Uterus (tissue), 4 donors: ENCODE measurements at places on chromosomes 1 and 21.

DNA sequence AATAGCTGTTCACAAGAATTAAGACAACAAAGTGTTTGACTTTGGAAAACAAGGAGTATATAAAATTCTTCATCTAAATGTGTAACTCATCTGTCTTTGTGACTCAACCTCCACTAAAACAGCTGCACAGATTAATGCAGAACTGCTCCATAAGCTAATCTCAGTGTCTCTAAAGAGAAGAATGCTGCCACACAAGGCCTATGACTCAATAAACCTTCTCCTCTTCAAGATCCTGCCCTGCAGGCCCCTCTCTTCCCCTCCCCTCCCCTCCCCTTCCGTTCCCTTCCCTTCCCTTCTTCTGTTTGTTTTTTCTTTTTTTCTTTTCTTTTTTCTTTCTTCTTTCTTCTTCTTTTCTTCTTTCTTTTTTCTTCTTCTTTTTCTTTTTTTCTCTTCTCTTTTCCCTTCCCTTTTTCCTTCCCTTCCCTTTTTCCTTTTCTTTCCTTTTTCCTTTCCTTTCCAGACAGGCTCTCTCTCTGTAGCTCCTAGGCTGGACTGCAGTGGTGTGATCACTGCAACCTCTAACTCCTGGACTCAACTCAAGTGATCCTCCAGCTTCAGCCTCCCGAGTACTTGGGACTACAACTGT, 1052.8 kb downstream of the BRINP3 start:
- DNase-seq = no peak

DNA sequence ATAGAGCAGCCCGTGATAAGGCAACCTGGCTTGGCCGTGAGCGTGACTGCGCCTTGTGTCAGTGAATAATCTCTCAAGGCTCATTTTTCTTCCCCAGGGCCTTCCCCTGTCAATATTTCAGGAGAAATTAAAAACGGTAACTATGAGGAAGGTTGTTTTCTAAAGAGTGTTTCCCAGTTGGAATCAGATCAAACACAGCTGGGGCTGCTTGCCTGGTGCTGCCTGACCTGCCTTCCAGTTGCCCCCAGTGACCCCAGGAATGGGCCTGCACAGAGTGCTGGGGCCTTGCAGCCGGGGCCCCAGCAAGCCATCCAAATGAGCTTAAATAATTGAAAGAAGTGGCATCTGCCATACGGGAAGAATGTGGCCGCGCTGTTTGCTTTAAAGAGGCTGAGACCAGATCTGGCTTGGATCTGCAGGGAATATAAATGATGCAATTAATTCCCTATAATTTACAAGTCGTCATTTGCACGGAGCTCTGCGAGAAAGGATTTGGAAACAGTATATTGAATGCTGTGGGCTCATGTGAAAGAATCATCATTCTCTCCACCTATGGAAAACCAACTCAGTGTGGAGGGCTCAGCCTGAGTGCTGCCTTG, 203.9 kb downstream of the C1orf94 start:
- no peak for DNase-seq

GRCh38 chr21:29334717-29335428, 36.2 kb downstream of the BACH1 start:
- no peak for DNase-seq

DNA sequence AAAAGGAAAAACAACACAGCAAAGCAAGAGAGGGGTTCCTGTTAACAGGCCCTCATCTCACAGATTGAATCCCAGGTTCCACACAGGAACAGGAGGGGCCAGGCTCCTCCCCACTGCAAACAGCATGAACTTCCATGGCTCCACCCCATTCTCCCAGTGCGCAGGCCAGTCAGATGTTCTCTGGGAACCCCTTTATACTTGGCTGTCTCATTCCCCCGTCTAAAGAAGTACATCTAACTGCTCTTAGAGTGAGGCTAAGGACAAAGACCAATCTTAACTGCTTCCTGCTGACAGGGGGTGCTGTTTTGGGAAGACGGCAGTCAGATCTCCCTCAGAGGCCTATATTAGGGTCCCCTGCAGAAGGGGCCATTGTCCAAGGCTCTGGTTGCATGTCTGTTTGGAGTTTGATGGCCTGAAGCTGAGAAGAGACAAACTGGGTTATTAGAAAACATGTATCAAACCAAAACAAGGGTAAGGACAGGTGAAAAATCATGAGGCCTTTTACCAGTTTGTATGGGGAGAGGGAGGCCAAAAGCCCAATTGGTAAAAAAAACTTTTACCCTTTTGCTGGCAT, 10.5 kb upstream of the NASP start:
- no peak for DNase-seq

GRCh38 chr1:205994346-205994745, 8.8 kb downstream of the RAB7B start:
- no peak for DNase-seq

GRCh38 chr1:198811449-198811848, 172.6 kb downstream of the PTPRC start:
- no peak for DNase-seq

GRCh38 chr1:226995365-226996332, 55.6 kb downstream of the COQ8A start:
- DNase-seq = no peak

- no peak for DNase-seq
These were observed 50.6 kb downstream of the LHX4 start for GRCh38 chr1:180280617-180281016.

GRCh38 chr21:42475036-42475435, 21.0 kb downstream of the RSPH1 start:
- no peak for DNase-seq

GRCh38 chr1:65260851-65261473, 48.4 kb upstream of the DNAJC6 start:
- DNase-seq = no peak

DNA sequence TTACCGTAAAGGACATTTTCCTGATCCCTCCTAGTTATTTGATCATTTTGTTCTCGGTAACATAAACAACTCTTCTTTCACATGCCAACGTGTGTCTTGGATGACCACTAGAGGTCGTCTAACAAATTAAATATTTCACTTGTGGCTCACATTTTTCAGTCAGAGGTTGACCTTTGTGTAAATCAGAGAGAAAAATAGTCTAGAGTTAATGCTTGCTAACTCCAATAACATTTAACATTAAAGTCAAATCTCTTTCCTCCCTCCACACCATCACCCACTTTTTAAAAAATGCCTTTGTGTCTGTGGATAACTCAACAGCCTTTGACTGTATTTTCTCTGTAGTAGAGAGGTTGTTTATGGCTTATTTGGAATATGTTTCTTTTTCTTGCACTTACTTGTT, 220.5 kb upstream of the B3GALT2 start:
- no peak for DNase-seq

DNA sequence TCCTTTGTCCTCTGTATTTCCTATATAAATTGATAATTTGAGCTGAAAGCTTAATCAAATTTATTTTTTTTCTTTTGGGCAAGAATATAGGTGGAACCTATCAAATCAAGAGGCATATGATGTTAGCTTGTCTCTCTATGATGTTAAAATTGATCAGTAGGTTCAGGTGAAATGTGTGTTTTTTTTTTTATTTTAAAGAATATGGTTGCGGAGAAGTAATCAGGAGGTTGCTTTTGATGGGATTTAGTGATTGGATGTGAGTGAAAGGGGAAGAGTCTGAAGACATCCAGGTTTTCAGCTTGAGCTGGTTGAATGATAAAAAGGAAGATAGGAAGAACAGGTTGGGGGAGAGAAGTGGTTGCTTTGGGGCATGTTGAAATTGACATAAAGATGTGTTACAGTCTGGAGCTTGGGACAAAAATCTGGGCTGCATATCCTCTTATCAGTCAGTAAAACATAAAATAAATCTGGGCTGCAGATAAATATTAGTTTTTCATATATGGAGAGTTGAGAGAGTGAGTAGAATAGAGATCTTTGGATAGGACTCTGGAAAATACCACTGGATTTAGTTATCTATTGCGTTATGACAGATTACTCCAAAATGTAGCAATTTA, 5.1 kb downstream of the OSBPL9 start:
- no peak for DNase-seq

DNA sequence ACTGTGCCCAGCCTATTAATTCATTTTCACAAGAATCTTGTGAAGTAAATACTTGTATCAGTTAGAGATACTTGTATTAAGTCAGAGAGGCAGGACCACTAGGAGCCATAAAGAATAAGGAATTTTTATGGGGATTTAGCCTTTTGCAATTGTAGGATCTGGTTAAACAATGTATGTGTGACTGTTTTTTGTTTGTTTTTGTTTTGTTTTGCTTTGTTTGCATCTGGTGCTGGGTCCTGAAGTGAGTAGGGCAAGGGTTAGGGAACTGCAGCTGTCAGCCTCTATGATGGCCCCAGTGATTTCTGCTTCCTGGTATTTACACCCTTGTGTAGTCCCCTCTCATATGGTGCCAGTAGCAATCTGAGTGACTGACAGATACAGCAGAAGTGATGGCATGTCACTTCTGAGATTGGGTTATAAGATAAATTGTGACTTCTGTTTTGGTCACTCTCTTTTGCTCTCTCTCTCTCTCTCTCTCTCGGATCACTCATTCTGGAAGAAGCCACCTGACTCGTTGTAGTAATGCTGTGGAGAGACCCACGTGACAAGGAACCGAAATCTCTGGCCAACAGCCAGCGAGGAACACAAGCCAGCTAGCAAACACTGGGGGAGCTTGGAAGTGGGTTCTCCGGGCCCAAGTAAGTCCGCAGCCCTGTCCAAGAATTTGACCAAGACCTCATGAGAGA, 96.2 kb upstream of the MARK1 start:
- DNase-seq = no peak

GRCh38 chr1:77906624-77907023, 18.2 kb downstream of the NEXN start:
- no peak for DNase-seq

DNA sequence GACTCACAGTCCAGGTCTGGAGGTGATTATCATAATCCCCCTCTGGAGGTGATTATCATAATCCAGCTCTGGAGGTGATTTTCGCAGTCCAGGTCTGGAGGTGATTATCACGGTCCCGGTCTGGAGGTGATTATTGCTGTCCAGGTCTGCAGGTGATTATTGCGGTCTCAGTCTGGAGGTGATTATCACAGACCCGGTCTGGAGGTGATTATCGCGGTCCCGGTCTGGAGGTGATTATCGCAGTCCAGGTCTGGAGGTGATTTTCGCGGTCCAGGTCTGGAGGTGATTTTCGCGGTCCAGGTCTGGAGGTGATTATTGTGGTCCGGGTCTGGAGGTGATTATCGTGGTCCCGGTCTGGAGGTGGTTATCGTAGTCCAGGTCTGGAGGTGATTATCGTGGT, 76.6 kb downstream of the SDCCAG8 start:
- no peak for DNase-seq

- no peak for DNase-seq
These were observed 9.7 kb downstream of the PLPP3 start for GRCh38 chr1:56569661-56570060.

DNA sequence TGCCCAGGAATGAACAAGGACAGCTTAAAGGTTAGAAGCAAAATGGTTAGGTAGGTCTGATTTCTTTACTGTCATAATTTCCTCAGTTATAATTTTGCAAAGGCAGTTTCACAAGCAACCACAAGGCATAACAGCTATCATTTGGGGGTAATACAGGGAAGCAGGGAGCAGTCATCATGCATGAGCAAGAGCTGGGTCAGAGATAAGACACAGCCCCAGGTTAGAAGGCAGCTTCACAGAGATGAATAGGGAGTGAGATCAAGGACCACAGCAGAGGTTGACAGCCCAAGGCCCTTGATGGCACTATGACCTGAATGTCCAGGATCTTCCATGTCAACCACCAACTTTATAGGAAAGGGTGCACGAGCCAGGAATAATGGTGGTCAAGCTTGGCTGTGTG, 9.0 kb upstream of the CSRP1 start:
- no peak for DNase-seq

- DNase-seq = no peak
These were observed 63.1 kb upstream of the SH3GLB1 start for GRCh38 chr1:86641318-86641717.

- no peak for DNase-seq
These were observed 80.6 kb downstream of the RASAL2 start for GRCh38 chr1:178174539-178174938.

DNA sequence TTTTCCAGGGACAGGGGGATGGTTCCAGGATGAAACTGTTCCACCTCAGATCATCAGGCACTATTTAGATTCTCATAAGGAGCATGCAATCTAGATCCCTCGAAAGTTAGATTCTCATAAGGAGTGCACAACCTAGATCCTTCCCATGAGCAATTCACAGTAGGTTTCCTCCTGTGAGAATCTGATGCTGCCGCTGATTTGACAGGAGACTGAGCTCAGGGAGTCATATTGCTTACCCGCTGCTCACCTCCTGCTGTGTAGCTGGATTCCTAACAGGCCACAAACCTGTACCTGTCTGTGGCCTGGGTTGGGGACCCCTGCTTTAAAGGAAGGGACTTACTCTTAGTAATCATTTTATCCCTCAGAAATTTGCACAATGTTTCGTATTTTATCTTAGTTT, 9.3 kb downstream of the CTH start:
- no peak for DNase-seq

DNA sequence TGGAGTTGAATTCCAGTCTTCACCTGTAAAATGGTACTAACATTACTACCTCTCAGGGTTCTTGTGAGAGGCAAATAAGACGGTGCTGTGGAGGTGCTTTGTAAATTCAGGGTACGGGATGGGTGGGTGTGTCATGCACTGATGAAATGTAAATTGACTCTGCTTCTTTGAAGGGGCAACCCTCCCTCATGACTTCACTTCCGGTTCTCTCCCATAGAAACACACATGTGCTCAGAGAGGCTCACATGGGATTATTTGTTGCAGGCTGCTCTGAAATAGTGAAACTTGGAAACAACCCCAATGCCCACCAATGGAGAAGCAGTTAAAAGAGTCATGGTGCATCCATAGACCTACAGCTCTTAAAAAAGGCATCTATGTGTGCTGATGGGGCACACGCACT, 44.9 kb upstream of the SCMH1 start:
- DNase-seq = no peak

- no peak for DNase-seq
These were observed 72.8 kb downstream of the SIPA1L2 start for GRCh38 chr1:232557096-232557495.

- no peak for DNase-seq
These were observed 39.4 kb downstream of the PHC2 start for GRCh38 chr1:33391343-33392078.

- DNase-seq = no peak
These were observed 92.3 kb downstream of the PDE9A start for GRCh38 chr21:42745511-42746239.
